Upper lobe of left lung (tissue), 6 donors: ENCODE measurements at places on chromosomes 4 and X.

DNA sequence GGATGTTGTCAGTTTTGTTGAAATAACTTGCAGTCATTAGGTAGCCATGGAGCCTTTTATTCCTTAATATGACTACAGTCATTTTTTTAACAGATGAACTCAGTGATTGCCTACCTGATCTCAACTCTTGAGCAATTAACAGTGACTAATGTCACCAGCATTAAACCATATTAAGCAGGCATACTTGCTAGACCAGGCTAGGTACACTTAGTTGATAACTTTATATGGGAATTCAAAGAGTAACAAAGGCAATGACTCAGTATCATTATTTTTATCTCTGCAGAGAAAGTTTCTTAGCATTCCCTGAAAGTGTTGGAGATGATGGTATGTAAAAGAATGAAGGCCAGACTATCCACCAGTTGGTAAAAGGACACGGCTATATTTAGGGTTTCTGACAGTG is at the start of gene C4orf54:
TSS of gene C4orf54 (minus strand) at position 31 of the 400 bp plus-strand sequence. CDS start 3,180 bp downstream, outside the sequence.
- DNase-seq: no peak

DNA sequence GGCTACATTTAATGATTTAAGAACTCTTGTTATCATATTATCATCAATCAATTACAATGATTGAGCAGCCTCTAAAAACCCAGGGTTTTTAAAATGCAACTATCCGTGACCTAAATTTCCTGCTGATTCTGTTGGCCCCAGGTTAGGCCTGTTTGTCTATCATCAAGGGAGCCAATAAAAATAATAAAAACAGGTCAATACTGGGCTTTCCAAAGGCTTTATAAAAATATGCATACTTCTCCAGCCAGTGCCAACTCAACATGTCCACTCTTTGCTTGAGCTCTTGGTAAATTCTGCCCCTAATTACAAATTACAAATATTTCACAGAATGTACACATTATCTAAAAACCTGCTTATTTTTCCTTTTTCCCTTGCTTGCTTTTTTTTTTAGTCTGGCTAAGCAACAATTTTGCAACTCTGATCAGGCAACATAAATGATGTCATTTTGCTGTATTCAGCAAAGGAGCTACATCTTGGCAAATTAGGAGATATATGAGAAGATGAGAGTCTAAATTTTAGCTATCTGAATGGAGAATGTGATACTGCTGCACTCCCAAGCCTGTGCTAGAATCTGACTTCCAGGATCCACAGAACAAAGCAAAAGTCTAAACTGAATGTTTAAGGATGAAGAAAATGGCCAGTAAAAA is 204.0 kb downstream of the SCFD2 start:
- DNase-seq: no peak

GRCh38 chr4:98741952-98742351 is 83.5 kb upstream of the TSPAN5 start:
- no peak for DNase-seq

DNA sequence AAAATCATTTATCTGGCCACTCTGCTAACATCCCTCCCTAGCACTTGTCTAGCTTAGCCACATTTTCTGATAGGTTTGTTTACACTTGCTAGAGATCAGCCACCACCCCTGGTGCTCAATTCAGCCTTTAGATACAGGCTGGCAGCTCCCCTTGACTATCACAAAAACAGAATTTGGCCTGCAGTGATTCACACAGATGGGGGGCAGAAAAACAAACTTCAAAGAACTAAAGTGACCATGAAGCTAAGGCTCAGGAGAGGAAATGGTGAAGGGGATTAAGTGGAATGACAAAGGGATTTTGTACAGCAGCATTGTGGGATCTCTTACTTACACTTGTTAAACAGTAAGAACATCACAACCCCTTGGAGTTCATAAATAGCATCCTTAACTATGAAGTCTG is 1718.0 kb upstream of the PCDH7 start:
- no peak for DNase-seq

GRCh38 chr4:83609365-83609764 is 73.5 kb downstream of the GPAT3 start:
- DNase-seq: no peak

DNA sequence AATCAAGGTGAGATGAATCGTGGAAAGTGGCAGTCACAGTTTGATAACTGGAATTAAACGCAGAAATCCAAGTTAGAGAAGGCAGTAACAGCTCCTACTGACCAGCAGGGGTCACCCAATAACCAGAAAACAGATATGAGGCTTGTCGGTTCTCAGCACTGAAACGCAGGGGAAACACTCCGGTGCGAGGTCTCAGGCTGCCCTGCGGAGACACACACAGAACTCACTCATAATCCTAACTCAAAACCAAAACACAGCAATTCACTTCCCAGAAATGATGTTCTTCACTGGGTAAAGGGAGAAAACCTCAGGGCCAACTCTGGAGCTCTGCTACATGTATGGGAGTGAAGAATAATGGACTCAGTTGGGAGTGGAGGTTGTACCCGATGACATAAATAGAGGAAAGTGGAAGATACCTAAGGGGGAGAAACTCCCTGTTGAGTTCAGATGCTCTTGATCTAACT is 384.4 kb downstream of the RAPGEF2 start:
- peak; percentile 27 for DNase-seq

GRCh38 chrX:34810364-34810763 is 132.2 kb upstream of the FAM47B start:
- DNase-seq: no peak

DNA sequence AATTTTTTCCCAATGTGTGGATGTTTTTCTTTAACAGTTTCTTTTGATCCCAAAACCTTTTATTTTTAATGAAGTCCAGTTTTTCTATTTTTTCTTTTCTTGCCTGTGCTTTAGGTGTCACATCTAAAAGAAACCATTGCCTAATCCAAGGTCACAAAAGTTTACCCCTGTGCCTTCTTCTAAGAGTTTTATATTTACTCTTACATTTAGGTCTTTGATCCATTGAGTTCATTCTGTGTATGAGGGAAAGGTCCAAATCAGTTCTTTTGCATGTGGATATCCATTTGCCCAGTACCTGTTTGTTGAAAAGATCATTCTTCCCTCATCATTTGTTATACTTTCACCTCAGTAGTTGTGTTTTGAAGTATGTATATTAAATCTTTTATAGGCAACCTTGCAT is 13.0 kb downstream of the LRP2BP start:
- DNase-seq: no peak

GRCh38 chrX:71131510-71131909 is 13.1 kb downstream of the MED12 start:
- no peak for DNase-seq

- DNase-seq: no peak
These were observed 456.3 kb downstream of the PDGFC start for GRCh38 chr4:156515295-156515694.

GRCh38 chr4:42268824-42269223 is 116.4 kb upstream of the BEND4 start:
- DNase-seq: no peak

GRCh38 chr4:174828845-174829701 is at the start of gene GLRA3:
Gene GLRA3 (minus strand): TSS chr4:174829247. CDS start chr4:174828811, 436 bp downstream.
- peak; percentile 86 for DNase-seq

DNA sequence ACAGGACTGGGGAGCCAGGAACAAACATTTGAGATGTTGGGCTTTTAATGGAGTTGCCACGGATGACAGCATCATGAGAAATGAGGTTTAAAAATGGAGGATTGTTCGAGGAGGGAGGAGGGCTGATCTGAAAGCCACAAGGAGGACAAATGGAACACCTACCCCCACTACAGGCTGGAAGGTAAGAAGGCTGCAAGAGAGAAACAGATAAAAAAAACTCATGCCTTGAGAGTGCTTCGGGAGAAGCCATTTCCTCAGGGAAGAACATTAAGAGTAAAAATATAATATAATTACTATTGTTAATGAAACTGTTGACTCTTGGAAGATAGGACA is 119.5 kb upstream of the MAP9 start:
- DNase-seq: no peak

GRCh38 chr4:67983333-67983732 is 20.0 kb upstream of the TMPRSS11A start:
- DNase-seq: no peak

GRCh38 chr4:123587983-123588494 is 191.4 kb downstream of the SPRY1 start:
- peak; percentile 30 for DNase-seq

DNA sequence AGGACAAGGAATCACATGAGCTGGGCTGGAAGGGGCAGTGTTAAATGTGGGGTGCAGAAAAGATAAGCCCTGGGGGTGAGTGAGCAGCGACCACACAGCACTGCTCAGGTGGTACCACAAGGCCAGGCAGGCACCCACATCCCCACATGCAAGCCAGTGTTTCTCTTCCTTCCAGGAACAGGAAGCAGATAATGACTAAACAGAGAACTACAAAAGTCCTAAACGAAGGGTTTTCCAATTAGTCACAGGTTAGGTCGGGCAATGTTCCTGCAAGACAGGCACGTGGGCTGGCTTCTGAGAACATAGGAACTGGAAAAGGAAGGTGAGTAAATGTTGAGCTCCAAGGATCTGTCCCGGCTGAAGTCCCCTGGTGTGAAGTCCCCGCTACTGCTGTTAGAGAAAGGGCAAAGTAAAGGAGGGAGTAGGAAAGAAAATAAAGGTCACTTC is 19.5 kb downstream of the RELL1 start:
- DNase-seq: no peak

- no peak for DNase-seq
These were observed 64.8 kb downstream of the CBR4 start for GRCh38 chr4:168945291-168945690.

GRCh38 chrX:135463937-135464336 is 42.2 kb downstream of the SMIM10L2A start:
- DNase-seq: no peak

- no peak for DNase-seq
These were observed 969.1 kb upstream of the PCDH10 start for GRCh38 chr4:132180020-132180427.

- DNase-seq: no peak
These were observed 127.0 kb downstream of the IL15 start for GRCh38 chr4:141763374-141763773.

DNA sequence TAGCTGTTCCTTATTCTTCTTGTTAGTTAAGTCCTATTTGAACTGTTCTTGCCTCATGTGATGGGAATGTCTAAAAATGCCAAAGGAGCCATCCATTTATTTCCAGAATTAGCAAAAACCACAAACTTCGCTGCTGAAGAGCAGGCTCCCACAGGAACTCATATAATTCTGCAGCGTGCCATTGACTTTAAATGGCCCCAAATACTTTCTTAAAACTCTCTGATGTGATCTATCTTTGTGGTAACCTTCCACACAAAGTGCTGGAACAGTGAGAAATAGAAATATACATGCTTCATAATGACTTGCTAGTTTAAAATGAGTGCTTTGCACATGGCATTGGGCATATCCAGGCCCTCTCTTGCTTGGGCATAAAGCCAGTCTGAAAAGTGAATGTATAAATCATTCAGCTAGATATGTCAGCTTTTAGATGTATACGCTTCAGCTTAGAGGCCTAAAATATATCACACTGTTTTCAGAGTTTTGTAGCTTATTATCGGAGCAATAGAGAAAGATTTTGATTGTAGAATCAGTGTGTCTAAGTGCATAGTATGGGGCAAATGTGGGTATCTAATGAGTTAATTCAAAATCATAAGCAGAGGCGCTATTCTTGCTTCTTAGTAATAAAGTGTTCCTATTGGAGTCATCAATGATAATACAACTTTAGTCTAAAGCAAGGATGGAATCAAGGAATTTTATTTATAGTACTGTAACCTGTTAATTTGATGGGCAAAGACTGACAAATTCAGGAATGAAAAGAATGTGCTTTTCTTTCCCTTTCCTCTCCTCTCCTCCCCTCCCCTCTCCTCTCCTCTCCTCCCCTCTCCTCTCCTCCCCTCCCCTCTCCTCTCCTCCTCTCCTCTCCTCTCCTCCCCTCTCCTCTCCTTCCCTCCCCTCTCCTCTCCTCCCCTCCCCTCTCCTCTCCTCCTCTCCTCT is 392.2 kb upstream of the ZFP42 start:
- no peak for DNase-seq

GRCh38 chrX:54470054-54470760 is 25.8 kb downstream of the FGD1 start:
- DNase-seq: peak; percentile 50

DNA sequence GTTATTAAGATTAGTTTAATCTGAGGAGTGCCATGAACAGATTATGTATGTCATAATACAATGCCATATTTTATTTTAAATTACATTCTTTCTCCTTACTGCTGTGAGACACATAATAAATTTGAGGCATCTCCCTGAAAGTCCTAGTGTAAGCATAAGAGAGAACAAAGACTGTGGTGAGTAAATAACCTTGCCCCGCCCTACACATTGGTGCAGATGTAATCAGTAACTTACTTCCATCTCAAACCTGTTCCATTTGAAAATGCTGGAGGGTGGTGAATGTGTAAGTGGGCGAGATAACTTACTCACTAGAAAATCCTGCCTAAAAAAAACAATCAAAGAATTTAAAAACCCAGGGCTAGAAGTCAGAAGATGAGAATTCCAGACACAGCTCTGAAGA is 338.1 kb upstream of the SLIT2 start:
- DNase-seq: no peak

GRCh38 chrX:118528071-118528737 is 32.6 kb downstream of the DOCK11 start:
- no peak for DNase-seq

DNA sequence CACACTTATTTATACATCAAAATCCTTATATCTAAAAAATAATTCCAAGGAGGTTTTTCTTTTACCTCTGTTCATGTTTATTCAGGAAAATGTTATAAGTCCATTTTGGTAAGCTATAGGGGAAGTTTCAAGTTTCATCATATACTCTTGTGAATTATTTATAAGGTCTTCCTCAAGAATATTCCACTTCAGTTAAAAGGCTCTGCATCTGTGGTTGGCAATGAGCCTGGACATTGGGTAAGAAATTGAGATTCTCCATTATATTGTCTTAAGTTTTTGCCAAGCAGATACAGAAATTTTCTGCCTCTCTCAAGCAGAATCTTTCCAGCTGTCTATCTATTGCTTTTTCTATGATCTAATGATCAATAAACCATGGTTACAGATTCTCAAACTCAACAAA is 641.9 kb downstream of the NLGN4X start:
- DNase-seq: no peak

DNA sequence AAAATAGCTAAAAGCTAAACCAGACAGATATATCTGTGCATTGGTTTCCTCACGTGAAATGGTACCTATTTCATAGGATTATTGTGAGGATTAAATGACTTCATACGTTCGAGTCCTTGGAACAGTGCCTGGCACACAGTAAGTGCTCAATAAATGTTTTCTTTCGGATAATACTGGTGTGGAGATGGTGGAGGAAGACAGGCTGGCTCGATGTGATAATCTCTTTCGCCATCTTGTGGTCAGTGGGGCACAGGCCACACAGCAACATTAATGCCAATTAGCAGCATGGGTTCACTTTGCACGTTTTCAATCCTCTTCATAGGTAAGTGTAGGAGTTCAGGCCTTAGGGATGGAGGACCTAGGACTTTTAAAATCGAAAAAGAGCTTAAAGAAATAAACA is 9.3 kb downstream of the PAGE4 start:
- DNase-seq: no peak

DNA sequence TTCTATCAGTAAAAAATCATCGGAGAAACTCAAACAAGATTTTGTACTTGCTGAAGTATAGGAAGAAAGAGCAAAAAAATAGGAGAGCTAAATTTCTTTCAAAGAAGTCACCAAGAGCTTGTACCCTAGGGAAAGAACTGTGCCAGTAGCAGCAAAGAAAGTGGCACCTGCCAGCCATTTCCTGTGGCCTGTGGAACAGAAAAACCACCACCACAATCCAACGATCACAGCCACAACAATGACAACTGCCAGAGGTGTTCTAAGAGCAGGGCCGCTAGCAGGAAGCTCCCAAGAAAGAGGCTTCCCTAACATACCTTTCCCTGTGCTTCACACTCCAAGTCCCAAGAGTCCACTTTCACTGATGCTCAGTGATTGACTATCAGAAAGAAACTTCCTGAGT is 266.1 kb upstream of the GPC4 start:
- no peak for DNase-seq

GRCh38 chr4:10747186-10747585 is 62.6 kb upstream of the CLNK start:
- DNase-seq: no peak
